Non-pigmented ciliary epithelial cell (primary cell): ENCODE measurements at places on chromosomes 2 and 18.

DNA sequence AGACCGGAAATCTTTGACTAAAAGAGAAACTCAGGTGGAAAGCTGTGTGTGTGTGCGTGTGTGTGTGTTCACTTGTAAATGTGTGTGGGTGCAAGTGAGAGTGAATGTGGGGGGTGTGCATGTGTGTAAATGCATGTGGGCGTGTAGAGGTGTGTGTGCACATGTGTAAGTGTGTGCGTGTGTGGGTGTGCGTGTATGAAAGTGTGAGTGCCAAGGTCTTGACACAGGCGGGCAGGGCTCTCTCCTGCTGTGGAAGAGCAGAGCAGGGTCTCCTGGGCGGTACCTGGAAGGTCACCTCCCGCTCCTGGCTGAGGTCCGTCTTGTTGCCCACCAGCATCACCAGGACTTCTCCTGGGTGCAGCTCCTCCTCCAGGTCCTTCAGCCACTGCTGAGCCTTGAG lies 10.6 kb downstream of the PRLH start:
- DNase-seq = no peak

- no peak for DNase-seq
These were observed 148.0 kb upstream of the CYRIA start for GRCh38 chr2:16813593-16813992.

GRCh38 chr2:150126839-150127238 lies 360.6 kb downstream of the RND3 start:
- no peak for DNase-seq

- DNase-seq = no peak
These were observed 111.1 kb downstream of the ADCYAP1 start for GRCh38 chr18:1015777-1016176.

DNA sequence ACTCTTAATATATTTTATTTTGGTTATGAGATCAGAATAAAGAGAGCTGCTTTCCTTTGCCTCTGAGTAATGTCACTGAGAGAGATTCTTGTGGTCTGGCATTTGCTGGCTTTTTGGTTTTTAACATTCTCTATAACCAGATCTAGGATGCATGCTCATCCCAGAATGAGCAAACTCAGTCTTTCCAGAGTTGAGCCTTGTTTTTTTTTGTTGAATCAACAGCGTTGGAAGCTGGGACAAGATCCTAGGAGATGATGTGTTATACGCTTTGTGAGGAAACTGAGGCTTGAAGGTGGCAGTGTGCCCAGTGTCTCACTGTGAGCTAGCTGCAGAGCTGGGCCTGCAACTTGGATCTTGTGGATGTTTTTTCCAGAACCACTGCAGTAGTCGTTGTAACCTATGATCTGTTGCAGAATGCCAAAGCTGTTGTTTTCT lies 19.5 kb downstream of the MYO1B start:
- peak; percentile 75 for DNase-seq

DNA sequence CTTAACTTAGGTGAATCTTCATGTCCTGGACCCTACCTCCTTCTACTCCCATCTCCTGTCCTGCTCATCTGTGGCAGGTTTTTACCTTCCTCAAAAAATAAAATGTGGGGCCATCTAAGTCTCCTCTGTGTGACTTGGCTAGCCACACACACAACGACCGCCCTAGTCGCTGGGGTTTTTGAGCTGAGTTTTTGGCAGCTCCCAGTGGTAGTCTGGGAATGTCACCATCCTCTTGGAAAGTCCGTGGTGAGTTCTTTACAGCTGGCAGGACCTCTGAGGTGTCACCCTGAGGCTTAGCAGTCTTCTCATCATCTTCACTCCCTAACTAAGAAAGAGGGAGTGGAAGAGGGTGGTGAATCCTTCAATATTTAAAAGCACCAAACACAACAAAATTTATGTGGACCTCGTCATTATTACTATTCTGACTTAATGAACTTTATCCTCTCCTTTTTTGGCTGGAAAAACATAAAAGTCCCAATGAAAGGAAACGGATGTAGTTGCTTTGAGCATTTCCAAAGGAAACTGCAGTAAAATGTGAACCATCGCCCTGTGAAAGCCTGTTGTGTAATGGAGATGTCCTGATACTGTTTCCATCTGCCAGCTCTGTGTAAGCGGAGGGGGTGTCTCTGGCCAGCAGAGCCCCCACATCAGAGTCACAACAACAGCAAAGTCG lies 78.6 kb downstream of the VAPA start:
- DNase-seq = no peak
